Stimulated activated CD8-positive, alpha-beta memory T cell treated with anti-CD3 and anti-CD28 coated beads, Interleukin-7, amount 100 ng/mL, for 1 hour (primary cell): ENCODE measurements at places on chromosomes 6 and 20.
A peak's percentile ranks its signal among the peaks of the same experiment; 100 is the strongest.

DNA sequence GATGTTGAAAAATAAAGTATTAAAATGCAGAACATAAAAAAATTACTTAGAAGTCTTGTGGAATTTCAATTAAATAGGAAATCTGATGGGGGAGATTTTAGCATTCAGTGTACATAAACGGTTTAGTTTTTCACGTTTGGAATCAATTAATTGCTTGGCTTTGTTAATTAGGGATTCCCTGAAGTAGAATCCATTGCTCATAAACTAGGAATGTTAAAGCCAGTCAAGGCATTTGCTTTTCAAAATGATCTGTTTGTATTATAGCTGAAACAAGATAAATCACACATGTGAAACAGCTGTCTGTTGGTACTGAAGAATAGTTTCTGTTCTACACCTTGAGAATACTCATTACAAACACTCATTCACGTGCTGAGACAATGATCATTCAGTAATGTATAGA is 297.9 kb downstream of the TBC1D7 start:
- DNase-seq = no peak

GRCh38 chr20:62183426-62184142 is 756 bp downstream of the MTG2 start:
- DNase-seq = no peak

DNA sequence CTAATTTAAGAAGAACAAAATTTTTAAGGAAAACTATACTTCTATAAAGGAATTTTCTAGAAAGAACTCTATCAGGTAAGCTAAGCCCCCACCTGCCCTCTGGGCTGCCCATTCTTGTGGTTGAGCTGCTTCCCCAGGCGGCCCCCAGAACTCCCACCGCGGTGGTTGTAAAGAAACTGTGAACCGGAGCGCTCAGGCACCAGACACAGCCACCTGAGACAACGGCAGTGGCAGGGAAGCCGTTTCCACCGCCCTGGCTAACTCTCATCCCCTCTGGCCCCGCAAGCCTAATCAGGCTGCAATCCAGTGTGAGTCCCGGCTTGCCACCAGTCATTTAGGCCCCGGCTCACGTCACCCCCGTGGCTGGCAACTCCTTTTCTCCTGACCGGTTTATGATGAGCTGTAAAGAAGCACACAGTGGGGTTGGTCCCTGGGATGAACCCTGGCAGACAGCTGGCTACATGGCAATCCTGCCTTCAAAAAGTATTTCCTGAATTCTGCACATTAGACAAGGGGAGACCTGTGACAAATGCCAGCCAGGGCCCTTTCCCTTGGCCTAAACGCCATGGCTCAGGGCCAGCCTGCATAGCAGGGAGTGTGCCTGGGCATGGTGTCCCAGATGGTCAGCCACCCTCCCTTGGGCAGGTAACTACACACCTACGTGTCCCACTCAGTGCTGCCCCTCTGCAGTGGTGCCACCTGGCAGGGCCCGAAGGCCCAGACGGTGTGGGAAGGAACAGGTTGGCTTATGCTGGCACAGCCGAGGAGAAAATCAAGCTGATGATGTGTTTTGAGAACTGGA is 63.8 kb upstream of the GPR31 start:
- no peak for DNase-seq

- DNase-seq = peak; percentile 85
These were observed at the start of gene NELFCD for GRCh38 chr20:58980711-58981627. NELFCD (plus strand) TSS chr20:58981256; CDS start chr20:58981310, 54 bp downstream.

- no peak for DNase-seq
These were observed 182.5 kb upstream of the PDE10A start for GRCh38 chr6:165845493-165845892.

DNA sequence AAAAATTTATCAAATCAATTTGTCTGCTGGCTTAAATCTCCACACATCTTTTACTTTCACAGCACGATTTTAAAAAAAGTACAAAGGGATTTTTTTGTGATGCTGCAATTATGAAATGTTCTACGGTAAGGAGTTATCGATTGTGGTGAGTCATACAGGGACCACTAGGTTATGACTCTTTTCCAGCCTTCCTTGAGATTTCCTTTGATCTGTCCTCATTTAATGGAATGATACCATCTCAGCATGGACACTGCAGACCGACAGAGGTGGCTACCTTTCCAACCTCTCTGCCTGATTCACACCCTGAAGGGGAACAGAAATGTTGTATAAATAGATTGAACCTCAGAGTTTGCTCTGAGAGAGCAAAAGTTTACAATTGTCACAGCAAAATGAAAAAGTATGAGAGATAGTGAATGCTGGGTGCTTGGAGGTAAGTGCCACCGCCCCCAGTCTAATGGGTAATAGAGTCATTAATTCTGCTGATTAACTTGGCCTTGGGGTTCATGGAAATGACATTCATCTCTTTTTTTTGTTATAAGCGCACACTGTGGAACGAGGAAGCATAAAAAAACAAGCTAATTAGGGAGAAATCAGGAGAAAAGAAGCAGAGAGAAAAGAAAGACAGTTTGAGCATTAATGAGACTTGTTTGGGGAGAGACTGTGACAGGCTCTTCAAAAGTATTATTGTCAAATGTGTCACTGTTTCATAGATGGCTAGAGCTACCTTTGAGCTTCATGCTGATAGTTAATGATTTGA is 306.0 kb downstream of the RNF144B start:
- DNase-seq = no peak

GRCh38 chr6:43977404-43978111 is 149.7 kb downstream of the MRPL14 start:
- DNase-seq = no peak

- no peak for DNase-seq
These were observed 69.8 kb downstream of the GJA1 start for GRCh38 chr6:121505284-121505683.

- DNase-seq = peak; percentile 11
These were observed 533 bp downstream of the ZFAND3 start for GRCh38 chr6:37819802-37820717.

GRCh38 chr6:134637847-134638437 is 312.0 kb downstream of the ALDH8A1 start:
- DNase-seq = no peak

DNA sequence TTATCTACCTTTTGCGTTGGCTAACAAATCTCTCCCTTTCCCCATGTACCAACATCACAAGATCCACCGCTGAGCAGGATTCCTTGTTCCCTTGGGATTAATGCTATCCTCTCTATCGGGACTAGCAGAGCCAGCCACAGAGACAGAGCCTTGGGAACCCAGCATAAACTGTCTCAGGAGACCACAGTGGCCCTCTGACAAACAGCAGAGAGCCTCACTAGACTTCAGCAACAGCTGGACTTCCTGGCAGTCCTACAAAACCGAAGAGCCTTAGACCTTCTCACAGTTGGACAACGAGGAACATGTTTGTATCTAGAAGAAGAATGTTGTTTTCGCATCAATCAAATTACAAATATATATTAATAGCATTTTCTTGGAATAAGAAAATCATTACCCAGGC is 39.6 kb upstream of the POU5F1 start:
- DNase-seq = no peak

DNA sequence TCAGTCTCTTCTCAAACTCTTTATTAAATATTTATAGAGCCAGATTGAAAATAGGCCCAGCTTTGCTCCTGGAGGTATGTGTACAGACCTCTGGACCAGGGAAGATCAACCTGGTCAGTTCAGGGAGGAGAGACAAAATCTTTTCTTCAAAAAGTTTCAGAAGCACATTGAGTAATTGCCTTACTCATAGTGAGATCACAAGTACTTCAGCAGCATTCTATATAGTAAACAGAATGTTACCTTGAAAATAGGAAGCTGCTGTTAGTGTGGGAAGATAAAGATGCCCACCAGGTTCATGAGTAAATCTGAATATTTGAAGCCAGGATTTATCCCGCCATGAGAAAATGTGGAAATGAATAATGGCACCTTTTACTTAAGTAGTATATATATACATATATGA is 665.9 kb upstream of the CITED2 start:
- DNase-seq = no peak

DNA sequence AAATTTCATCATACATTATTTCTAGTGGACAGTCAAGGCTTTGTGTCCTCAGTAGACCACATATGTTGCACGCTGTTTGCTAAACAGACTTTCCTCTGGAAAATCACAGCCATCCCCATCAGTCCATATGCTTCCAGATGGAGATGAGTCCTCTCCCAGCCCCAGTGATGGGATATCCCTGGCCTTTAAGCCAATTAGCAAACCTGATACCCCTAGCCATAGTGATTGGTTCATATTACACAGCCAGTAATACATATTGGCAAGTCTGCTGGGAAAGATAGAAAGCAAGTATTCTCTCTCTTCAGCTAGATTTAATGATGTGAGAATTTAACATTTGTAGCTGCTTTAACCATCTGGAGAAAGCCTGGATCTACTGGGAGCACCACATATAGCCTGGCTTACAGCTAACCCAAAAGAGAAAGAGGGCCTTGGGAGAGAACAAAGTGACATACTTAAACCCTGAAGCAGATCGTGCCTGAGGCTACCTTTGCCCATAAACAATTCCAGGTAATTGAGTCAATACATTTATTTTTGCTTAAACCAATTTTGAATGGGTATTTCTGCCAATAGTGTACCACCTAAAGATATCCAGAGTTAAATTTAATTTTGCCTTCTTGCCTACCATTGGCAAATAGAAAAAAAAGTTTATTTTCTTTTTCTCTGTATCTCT is 103.5 kb upstream of the HIVEP1 start:
- DNase-seq = no peak

DNA sequence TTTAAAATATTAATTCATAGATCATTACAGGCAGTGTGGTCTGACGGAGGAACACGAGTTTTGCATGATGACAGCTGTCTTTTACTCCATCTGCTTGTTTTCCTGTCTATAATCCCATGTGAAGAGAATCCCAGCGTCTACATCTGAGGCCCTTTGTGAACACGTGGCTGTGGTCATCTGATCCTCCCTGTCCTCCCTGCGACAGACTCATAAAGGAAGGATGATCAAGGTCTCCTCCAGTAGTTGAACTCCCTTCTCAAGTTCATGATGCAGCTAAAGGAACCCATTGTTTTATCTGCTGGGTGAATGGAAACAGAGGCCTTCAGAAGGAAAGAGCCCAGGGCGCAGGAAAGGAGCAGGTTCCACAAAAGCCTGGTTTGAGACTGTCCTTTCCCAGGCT is 435.8 kb upstream of the JARID2 start:
- no peak for DNase-seq

DNA sequence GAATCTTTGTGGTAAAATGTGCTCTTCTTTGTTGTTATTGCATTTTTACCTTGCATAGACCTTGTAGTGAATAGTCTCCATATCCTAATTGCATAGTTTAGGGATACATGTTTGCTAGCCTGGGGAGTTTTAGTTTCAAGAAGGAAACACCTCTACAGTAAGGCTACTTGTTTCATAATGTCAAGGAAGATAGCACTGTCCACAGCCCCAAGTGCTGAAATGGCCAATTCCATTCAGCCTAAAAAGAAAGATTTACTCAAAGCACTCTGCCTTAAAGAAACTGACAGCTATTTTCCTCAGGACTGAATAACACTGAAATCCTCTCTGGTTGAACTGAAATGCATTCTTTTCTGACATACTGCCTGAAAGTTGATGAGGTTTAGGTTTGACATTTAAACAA is 2.6 kb downstream of the HCRTR2 start:
- no peak for DNase-seq

- no peak for DNase-seq
These were observed 158.6 kb downstream of the RNF144B start for GRCh38 chr6:18545726-18546125.

GRCh38 chr6:169620171-169621130 is 81.4 kb downstream of the WDR27 start:
- DNase-seq = no peak

GRCh38 chr6:129364037-129364436 is 345.9 kb downstream of the ARHGAP18 start:
- DNase-seq = no peak

- no peak for DNase-seq
These were observed 1.9 kb upstream of the AP5S1 start for GRCh38 chr20:3818155-3819151.

DNA sequence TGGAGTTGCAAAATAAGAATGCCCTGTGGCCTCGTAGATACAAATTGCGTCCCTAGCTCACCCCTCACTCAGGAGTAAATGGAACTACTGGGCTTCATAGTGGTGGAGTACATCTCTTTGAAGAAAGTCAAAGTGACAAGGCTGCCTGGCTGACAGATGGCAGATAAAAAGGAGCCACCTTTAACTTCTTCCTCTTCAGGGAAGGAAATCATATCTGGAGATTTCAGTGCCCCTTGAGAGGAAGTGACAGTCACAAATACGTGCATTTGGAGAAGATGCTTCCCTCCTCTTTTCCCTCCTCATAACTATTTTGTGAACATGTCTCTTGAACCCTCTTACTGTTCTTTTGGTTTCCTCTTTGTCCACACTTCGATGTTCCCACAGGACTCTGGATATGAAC is 43.2 kb downstream of the PPP1R3G start:
- no peak for DNase-seq

- DNase-seq = no peak
These were observed 46.1 kb upstream of the PRDM1 start for GRCh38 chr6:106039897-106040592.

DNA sequence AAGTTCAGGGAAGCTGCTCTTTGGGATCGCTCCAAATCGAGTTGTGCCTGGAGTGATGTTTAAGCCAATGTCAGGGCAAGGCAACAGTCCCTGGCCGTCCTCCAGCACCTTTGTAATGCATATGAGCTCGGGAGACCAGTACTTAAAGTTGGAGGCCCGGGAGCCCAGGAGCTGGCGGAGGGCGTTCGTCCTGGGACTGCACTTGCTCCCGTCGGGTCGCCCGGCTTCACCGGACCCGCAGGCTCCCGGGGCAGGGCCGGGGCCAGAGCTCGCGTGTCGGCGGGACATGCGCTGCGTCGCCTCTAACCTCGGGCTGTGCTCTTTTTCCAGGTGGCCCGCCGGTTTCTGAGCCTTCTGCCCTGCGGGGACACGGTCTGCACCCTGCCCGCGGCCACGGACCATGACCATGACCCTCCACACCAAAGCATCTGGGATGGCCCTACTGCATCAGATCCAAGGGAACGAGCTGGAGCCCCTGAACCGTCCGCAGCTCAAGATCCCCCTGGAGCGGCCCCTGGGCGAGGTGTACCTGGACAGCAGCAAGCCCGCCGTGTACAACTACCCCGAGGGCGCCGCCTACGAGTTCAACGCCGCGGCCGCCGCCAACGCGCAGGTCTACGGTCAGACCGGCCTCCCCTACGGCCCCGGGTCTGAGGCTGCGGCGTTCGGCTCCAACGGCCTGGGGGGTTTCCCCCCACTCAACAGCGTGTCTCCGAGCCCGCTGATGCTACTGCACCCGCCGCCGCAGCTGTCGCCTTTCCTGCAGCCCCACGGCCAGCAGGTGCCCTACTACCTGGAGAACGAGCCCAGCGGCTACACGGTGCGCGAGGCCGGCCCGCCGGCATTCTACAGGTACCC is at the start of gene ESR1:
Gene ESR1, plus strand, starts transcription at position 170 of the 858 bp plus-strand sequence. Its CDS starts 231 bp downstream, at position 401.
- no peak for DNase-seq

DNA sequence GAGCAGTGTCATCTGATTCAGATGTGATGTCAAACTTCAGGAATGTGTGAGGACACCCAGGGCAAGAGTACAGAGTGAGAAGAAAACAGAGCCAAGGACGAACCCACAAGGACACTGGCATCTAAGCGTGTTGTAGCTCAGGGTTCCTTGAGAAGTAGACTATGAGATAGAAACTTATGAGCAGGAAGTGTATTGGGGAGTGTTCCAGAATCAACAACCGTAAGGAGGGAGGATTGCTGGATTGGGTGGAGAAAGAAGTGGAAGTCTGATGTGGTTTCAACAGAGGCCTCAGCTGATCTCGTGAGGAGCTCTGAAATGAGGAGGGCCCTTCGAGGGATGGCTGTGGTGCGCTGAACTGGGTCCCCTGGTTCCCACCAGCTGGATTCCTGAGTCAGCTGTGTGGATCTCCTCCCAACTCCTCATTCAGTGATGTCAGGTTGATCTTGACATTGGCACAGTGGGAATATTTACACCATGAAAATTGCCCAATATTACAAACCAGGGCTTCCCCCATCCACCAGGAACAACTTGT is 25.7 kb upstream of the IGF2R start:
- no peak for DNase-seq

- no peak for DNase-seq
These were observed 81.0 kb downstream of the AKAP7 start for GRCh38 chr6:131216246-131216645.
